ENCODE measurements at places on chromosomes 7 and 10.

GRCh38 chr7:45268013-45268412, 110.4 kb downstream of the RAMP3 start:
- DNase-seq: no peak

DNA sequence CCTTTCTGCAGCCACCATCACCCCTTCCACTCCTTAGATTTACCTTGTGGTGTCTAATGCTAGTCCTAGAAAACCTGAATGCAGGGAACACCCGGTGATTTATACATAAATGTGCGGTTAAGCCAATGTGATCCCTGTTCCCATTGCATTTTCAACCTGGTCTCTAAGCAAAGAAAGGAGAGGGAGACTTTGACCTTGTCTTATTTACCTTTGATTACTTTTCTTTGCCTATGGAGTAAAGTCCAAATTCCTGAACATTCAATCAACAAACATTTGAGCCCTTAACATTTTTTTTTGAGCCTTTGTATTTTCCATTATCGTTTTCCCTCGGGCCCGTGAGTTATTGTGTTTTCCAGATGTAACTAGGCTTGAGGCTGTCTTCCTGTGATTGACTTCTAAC, 233.9 kb downstream of the ZNF248 start:
- no peak for DNase-seq

GRCh38 chr7:158102897-158103296, 484.7 kb downstream of the PTPRN2 start:
- no peak for DNase-seq

GRCh38 chr10:127860592-127860991, 32.1 kb downstream of the CLRN3 start:
- DNase-seq: no peak

DNA sequence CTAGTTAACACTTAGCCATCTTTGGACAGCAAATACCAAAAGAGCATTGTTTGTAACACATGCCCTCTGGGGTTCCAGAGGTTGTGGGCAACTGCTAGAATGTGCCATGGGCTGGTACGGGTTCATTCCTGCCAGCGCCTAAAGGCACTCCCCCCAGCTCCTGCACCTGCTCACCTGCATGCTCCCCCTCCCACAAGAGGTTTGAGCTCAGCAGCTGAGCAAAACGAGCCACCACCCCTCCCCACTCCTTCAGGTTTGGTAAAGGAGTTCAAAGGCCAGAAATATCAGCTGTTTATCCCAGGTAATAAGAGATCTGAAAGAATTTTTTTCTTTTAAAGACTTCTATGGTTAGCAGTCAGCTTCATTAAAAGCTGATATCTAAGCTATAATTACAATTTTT, 53.5 kb downstream of the HTR7 start:
- no peak for DNase-seq

GRCh38 chr10:1114315-1114714, 58.1 kb downstream of the WDR37 start:
- DNase-seq: no peak
